Hippocampal formation (tissue), 2 donors: ENCODE measurements at places on chromosomes 7 and 10.
A peak's percentile ranks its signal among the peaks of the same experiment; 100 is the strongest.

- no peak for DNase-seq
These were observed 377.1 kb upstream of the DPP6 start for GRCh38 chr7:153675131-153675530.

- DNase-seq: no peak
These were observed 551.1 kb downstream of the SORCS3 start for GRCh38 chr10:105192146-105192545.

- DNase-seq: peak; percentile 86
These were observed at the start of the genes GLUD1 and SHLD2 for GRCh38 chr10:87094373-87095235. Gene GLUD1, minus strand, starts transcription at chr10:87094843. Its CDS starts 74 bp downstream, at chr10:87094769. Gene SHLD2, plus strand, starts transcription at chr10:87095206. Its CDS starts 56,149 bp downstream, at chr10:87151355.

DNA sequence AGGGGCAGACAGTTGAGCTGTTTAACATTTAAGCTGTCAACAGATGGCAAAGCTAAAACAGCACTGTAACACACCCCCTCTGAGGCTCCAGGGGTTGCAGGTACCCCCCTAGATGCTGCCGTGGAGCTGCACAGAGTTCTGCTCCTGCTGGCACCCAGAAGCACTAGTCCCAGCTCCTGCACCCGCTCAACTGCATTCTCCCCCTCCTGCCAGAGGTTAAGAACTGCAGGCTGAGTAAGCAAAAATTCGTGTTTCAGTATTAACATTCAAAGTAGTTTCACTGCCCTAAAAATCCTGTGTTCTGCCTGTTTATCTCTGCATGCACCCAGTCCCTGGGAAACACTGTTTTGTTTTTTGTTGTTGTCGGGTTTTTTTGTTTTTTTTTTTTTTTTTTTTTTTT is 790.8 kb upstream of the KCND2 start:
- no peak for DNase-seq

DNA sequence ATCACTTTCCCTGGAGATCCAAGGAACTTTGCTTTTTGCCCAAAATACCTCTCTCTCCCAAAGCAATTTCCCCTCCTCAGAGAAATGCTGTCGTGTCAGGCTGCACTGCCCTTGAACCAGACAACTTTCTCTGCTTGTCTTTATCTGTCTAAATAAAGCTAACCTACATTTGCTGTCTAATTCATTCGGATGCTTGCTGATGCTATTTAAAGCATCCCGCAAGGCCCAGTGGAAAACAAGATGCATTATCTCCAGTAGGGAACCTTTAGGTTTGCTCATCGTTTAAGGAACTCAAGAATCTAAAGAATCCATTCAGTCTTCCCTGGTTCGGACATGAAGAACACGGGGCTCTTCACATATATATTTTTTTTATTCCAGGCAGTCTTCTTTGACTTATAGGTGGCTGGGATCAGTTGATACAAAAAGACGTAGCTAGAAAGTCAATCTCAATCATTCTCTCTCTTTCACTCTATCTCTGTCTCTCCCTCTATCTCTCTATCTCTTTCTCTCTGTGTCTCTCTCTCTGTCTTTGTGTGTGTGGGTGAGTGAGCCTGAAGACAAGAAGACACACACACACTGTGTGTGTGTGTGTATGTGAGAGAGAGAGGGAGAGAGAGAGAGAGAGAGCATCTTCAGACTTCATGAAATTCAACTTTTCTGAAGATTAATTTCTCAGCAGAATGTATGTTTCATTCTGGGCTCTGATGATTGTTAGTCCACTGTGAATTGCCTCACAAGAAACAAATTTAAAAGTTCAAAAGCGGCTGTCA is 92.8 kb upstream of the MKLN1 start:
- no peak for DNase-seq

DNA sequence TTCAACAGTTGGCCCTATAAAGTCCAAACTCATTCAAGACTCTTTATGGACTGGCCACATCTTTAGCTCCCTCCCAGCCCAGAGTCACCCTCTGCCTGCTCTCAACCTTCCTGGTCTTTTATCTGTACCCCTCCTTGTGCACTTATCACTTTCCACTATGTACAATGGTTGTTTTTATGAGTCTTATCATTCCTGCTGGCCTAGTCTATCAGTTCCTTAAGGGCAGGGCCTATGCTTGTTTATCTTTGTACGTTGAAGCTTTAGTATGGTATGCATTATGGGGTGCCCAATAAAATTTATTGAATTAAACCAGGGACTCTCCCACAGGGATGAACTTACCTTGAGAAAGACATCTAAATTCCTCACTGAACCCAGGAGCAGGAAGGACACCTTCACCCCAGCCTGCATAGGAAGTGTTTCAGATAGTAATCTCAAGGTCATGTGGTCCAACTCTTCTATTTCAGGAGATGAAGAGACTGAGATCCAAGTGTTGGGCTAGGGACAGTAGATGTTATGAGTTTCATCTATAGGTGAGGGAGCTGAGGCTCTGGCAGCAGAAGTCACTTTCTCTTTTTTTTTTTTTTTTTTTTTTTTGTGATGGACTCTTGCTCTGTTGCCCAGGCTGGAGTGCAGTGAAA is 13.3 kb upstream of the PDCD4 start:
- no peak for DNase-seq

DNA sequence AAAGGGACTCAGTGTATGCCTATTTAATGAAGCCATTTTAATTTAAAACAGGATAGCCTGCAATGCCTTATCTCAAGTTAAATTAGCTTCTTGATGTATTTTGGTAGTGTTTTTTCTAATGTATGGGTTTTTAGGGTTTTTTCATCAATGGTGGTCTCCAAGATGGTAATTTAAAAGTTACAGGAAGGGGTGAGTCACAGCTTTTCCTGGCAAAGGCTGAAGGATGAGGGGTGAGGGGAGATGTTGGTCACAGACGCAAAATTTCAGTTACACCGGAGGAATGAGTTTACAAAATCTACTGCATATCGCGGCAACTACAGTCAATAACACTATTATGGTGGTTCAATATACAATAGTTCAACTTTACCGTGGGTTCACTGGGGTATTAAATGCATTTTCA is 31.6 kb downstream of the CCDC3 start:
- no peak for DNase-seq

GRCh38 chr10:43338117-43338516 is 33.3 kb upstream of the FXYD4 start:
- DNase-seq: no peak

- DNase-seq: no peak
These were observed 32.7 kb upstream of the TARP start for GRCh38 chr7:38306171-38306570.

DNA sequence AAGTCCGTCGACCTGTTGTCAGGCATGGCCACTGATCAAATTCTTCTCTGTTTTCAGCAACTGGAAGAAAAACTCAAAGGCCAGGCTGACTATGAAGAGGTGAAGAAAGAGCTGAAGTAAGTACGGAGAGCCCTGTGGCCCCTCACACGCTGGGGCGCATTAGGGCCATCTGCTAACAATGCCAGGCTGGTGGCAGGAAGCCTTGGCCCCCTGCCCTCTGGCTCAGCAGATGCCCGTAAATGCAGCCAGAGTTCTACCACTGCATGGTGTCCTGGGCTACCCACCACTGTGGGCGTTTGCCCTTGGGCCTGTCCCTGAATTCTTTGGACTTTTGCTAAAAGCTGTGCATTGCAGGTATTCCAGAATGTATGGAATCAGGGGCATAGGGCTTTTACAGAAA is 96.9 kb upstream of the SH2B2 start:
- DNase-seq: no peak

DNA sequence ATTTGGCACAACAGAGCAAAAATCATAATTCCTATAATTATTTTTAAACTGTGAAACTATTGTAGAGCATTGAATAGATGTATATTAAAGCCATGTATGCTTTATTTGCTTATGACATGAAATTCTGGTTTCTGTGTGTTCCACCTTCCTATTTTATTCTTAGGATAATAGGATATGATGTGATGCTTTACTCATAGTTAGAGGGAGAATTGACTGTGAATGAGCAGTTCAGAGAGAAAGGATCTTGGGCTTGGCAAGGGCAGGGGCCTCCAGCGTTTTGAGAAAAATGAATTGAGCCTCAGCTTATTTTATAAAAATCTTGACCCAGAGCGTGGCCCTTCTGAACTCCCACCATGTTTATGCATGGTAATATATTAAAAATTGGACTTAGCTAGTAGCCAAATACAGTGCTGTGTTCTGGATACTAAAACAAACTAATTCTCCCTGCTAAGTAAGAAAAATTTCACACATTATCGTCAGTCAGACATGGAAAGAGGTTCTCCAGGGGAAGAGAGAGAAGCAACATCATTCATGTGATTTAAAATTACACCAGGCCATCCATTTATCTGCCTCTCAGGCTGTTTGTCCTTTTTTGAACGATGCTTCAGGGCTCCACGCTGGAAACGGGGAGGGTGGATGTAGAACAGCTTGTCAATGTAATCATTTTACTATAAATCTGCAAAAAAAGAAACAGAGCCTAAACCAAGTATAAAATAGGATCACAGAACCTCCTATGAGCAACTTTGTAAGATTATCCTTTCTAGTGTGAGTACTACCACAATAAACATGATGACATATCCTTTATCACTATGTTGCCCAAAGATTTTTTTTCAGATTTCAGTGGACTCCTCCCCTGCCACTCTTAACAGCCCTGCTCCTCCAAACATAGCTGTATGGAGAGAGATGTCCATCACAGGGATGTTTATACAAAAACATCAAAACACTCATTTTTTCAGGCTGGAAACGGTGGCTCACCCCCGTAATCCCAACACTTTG is 258.1 kb upstream of the C7orf33 start:
- DNase-seq: no peak

- no peak for DNase-seq
These were observed 14.5 kb downstream of the OR9A2 start for GRCh38 chr7:143012409-143012808.

DNA sequence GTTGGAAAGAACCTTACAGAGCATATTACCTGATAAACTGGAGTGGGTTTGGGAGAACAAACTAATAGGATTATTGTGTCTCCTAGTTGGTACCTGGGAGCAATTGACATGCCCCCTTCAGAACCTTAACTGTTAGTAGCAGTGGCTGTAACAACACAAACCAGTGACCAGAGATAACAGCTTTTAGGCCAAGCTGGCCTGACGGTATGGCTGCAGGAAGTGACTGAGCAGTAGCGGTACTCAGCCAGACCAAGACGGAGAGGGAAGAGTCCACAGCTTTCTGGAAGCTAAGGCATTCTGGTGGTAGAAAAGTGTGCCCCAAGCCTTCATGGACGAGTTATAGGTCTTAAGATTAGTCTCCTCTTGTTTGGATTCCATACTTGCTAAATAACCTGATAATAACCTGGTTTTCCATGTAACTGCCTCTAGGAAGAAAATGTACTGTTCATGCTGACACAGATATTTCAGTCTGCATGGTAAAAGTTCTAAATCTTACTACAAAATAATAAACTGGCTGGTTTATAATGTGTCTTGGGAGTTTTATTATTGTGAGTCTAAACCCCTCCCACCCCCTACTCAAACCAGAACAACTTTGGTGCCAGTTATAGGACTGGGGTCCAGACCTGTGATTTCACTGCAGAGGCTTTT is 11.3 kb downstream of the NOLC1 start:
- no peak for DNase-seq

GRCh38 chr10:5710859-5711258 is 26.2 kb downstream of the TASOR2 start:
- no peak for DNase-seq

DNA sequence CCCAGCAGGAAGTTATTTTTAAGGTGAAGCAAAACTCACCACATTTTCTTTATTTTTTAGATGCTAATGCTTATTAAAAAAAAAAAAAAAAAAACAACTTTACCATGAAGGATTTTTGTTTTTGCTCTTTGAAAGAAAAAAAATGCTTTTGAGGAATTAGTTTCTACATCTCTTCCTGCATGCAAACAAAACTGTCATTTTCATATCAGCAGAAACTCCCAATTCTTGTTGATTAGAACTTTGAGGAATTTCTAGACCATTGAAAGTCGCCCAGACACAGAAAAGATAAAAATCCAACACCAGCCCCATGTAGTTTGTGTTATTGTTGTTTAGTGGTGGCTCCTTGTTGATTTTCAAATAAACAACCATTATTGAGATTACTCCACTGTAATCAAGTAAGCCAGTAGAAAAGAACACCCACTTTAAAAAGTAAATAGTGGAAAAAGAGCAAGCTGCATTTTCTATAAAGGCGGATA is 14.3 kb downstream of the SKIDA1 start:
- no peak for DNase-seq

GRCh38 chr10:104303594-104304355 is 34.5 kb downstream of the ITPRIP start:
- DNase-seq: no peak

DNA sequence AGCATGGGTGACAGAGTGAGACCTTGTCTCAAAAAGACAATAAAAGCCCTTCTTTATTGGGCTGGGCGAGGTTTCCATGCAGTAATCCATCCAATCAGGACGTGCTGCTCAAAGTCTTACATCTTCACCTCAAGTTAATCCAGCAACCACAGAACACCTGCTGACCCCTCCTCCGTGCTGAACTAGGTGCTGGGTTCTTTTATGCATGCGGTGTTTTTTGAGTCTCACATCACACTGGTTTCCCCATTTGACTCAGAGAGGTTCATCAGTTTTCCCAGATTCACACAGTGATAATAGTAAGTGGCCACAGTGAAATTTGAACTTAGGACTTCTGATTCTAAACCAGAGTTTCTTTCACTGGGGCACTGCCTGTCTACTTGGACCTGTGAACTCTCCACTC is 58.3 kb upstream of the GTF2I start:
- DNase-seq: no peak

GRCh38 chr10:74012480-74012879 is 14.6 kb downstream of the VCL start:
- no peak for DNase-seq

- DNase-seq: no peak
These were observed 140.5 kb downstream of the MAD1L1 start for GRCh38 chr7:2092279-2092678.

DNA sequence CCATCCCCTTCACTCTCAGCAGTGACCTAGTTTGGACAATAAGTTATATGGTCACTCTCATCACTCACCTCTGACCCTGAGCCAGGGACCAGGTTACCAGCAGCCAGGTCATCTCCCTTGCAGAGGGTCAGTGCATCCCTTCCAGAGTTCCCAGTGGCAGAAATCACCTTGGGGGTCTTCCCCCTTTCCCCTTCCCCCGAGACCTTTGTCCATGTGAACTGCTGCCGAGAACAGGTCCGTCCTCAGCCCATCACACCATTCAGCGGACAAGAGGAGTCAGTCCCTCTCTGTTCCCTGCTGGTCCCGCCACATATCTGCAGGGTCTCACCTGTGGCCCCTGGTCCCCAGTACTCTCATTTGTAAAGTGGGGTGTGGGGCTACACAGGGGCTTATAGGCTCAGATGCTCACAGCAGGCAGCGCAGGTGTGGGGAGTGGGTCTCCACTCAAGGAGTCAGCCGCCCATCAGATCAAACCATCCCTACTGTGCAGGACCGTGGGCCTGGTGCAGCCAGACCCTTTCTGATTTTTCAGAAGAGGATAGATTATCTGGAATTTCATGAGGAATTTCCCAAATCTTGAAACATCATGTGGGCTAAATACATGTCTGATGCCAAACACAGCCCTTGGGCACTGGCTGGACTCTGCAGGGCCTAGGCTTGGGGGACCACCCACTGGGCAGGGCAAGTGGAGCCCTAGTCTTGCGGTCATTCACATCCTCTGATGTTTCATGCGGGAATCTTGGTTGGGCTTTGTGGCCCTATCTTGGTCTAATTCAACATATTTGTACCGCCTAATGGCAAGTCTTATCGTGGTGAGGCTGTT is 6.5 kb downstream of the DEPP1 start:
- DNase-seq: no peak

- no peak for DNase-seq
These were observed 16.4 kb downstream of the IRF5 start for GRCh38 chr7:128954150-128954549.

GRCh38 chr10:29826221-29826620 is 191.4 kb upstream of the SVIL start:
- DNase-seq: no peak
